Activated CD4-positive, alpha-beta T cell treated with anti-CD3 and anti-CD28 coated beads, Interleukin-2, amount 10 ng/mL, durations not matched to agents 24 days and 14 days (primary cell): ENCODE measurements at places on chromosomes 12 and 14.
A peak's percentile ranks its signal among the peaks of the same experiment; 100 is the strongest.

DNA sequence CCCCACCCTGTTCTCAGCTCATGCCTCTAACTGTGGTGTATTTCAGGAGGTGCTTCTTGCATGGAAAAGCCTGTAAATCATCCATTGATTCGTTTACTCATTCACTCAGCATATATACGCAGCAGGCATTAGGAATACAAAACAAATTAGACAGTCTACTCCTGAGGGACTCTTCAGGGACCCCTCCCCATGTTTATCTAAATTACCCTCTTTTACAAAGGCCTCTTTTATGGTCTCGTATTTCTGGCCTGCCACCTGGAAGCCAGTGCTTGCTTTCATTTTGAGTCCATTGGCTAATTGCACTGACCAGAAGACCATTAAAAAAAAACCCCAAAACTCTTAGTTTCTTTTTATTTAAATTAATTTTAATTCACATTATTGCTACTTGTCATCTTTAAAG lies 134.4 kb downstream of the DACT1 start:
- DNase-seq, result no peak

DNA sequence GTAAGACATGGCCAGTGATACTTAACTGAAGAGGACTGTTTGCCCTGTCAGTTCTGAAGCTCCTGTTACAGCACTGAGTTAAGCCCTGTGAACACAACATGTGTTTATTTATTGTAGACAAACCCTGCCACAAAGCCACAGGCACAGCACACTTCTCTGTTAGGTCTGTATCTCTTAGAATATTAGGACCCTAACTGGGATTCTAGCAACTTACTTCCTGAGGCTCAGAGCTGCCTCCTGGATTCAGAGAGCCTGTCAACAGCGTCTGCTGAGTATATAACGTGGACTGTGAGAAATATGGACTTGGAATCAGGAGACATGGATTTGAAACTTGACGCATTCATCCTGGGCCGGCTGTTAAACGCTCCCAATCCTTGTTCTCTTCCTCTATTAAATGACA lies 135.0 kb upstream of the HIF1A start:
- no peak for DNase-seq

DNA sequence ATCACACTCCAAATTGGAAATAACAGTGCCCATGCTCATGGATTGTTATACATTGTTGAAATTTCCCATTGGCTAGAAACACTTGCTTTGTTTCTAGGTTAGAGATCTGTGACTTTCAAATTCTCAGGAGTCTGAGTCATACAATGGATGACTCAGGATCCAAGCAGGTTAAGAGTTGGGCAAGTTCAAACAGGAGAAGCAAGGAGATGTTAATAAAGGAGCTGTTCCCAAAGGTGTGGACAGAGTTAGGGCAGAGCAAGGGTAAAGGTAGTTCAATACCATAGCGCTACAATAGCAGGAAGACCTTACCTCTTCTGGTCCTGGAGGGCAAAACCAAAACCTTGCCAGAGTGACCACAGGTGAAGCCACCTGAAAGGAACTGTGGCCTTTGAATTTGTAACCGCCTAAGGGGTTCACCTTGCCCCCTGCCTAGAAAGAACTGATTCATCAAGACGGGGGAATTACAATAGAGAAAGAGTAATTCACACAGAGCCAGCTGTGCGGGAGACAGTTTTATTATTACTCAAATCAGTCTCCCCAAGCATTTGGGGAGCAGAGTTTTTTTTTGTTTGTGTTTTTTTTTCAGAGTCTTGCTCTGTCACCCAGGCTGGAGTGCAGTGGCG lies 4.2 kb upstream of the AMN1 start:
- DNase-seq, result peak; percentile 75

GRCh38 chr14:59346796-59347510 lies 118.2 kb downstream of the GPR135 start:
- no peak for DNase-seq

- peak; percentile 96 for DNase-seq
These were observed 891.1 kb downstream of the TMEM121 start for GRCh38 chr14:106417224-106418049.

DNA sequence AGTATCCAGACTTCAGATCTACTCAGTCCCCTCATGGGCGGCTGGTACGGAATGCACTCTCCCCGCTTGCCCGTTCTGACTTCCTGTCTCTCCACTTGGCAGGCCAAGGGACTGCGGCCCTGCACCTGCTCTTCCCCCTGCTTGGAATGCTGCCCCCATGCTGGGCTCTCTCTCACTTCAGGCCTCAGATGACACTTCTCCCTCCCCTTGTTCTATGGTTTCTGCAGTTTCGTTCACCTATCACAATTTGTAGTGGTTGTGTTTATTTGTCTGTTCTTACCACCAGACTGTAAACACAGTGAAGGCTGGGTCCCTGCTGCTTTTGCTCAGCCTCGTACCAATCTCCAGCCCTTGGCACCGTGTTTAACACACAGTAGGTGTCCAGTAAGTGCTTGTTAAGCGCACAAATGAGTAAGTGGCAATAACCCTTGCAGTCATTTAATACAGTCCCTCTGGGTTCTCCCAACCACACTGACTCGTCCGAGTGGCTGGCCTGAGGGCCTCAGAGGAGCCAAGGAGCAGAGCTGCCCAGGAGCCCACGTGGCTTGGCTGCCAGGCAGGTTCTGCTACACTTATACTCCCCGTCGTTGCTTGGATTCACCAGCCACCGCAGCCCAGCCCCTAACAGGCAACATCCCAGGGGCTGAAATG lies 11.8 kb downstream of the SLC6A12 start:
- no peak for DNase-seq

GRCh38 chr12:92342574-92342973 lies 196.9 kb upstream of the BTG1 start:
- no peak for DNase-seq

DNA sequence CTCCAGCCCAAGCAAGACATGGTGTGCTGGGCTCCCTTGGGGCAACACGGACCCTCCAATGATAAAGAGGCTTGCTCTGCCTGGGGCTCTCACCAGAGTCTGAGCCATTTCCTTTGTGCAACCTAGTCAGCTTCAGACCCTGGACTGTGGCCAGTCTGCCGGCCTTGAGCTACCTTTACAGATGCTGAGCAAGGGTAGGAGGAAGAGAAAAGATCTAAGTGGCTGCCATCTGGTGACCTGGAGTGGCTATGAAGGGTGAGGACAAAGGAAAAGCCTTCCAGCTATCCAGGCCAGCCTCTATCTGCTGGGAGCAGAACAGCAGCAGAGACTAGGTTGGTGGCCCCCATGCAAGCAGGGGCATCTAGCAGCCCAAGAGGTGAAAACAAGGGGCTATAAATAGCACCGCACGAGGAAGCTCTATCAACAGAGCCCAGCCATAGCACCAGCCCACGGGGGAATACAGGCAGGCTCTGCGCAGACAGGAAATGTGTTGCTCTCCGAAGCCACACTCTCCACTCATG lies 230.1 kb downstream of the FOXN3 start:
- DNase-seq, result no peak

DNA sequence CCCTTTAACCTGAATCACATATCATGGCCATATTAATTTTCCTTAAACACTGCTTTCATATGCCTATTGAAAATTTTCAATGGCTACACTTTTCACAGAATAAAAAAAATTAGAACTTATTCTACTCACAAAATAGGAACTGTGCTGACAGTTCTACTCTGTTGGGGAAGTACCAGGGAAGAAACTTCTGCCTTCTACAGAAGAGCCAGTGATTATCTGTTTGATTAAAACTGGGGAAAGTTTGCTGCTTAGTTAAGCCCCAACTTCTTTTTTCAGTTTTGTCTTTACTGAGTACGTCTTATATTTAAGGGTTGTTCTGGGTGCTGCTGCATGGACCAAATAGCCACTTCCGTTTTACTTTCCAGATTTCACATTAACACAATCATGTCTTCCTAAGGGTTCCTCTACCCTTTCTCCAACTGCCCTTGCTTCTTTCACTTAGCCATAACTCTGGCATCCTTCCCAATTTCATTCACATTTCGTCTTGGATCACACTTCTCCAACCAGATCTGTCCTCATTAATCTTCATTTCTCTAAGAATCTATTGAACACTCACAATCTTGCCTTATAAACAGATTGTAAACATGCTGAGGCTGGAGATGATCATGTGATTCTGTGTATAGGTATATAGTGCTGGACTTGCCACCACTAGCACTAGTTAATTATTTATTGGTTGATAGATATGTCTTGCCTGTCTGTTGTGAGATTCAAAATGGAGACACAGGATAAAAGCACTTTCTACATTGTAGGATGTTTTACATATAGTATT lies 1.9 kb upstream of the SEL1L start:
- no peak for DNase-seq

GRCh38 chr14:63701606-63702299 lies 26.1 kb downstream of the SGPP1 start:
- DNase-seq, result peak; percentile 19

GRCh38 chr12:54329759-54330158 lies 4.8 kb downstream of the COPZ1 start:
- no peak for DNase-seq

DNA sequence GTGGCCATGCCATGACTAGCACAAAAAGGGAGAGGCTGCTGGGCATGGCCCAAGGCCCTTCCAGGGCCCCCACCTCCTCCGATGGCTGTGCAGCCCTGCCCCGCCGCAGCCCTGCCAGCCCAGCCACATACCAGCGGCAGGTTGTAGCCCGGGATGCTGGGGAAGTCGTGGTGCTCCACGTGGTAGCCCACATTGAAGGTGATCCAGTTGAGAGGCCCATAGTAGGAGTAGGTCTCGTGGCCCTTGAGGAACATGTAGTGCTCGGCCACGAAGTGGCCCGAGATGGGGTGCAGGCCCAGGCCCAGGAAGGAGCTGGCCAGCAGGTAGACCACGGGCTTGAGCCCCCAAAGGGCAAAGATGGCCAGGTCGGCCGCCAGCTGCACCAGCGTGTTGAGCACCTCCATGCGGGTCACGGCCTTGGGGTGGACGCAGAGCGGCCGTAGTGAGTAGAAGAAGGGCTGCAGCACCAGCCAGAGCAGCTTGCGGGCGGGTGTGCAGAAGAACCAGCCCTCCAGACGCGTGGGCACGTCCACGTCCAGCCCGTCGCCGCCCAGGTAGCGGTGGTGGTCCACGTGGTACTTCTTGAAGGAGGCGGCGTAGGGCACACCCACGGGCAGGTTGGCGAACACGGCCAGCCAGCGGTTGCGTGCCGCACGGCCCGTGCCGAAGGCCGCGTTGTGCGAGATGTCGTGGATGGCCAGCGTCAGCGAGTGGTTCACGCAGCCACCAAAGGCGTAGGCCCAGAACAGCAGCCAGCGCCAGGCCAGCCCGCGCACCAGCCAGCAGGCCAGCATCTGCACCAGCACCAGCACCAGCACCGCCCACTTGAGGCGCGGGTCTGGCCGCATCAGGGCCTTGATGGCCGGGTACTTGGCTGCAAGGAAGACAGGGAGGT lies 10.4 kb downstream of the DEGS2 start:
- peak; percentile 71 for DNase-seq

GRCh38 chr12:123034022-123034541 lies 53.6 kb downstream of the ARL6IP4 start:
- DNase-seq, result no peak

GRCh38 chr12:806200-806791 lies 53.9 kb downstream of the WNK1 start:
- DNase-seq, result no peak

DNA sequence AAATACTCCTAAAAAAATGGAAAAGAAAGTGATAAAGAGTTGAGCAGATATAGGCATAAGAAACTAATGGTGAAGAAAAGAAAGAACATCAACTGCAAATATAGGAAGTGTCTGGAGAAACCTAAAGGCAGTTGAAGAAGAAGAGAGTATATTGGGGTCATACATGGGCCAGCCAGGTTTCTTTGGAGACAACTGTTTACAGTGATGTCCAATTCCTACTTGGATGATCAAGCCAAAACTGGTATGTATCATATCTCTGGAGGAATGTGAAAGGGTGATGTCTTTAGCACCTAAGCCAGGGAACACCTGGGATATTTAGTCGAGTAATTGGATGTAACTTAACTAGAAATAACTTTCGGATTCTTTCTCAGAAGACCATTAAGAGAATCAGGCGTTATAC lies 129.3 kb upstream of the FLRT2 start:
- no peak for DNase-seq

DNA sequence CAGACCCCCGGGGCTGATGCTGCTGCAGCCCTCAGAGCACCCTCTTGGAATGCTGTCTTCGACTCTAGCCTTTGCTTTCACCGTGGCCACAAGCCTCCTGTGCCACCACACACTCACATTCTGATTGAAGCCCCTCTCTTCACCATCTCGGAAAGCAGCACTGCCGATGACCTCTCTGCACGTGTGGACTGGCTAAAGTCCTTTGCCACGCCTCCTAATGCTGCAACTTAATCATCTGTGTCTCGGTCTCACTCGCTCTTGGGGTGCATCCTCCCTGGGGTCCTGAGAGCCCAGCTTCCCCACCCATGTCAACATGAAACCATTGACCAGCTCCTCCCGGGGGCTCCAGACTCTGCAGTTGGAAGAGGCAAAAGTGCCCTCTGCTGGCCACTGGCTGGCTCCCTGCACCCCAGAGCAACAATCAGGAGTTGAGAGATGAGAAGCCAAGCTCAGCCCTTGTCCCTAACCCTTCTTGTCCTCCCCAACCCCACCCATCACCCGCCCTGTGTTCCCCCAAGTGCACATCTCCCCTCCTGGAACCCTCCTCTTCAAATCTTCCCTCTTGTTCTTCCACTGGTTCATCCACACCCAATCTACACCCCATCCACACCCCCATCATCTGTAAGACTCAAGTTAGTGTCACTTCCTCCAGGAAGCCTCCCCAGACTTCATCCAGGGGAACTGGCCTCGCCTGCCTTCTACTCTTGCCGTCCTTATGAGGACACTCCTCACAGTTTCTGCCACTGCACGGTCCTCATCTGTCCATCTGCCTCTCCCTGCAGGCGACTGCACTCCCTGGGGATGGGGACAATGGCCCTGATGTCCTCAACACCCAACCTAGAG lies 23.6 kb upstream of the FAM181A start:
- DNase-seq, result no peak

DNA sequence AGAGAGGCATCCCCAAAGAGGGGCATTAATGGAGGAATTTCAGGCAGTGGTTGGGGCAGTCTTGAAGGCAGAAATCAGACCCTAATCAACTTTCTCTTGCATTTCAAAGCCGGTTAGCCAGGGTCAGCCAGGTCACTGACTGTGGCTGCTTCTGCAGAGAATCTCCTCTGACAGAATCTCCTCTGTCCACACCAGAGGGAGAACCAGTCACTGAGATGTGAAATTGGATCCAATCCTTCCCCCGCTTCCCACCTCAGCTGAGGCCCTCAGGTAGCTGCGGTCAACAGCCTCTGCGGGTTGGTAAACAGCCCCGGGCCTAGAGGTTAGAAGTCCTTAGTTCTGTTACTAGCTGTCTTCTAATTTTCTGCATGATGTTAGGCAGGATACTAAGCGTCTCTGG lies 39.8 kb upstream of the NUAK1 start:
- DNase-seq, result no peak

GRCh38 chr14:73742520-73743238 lies 28.5 kb upstream of the PNMA1 start:
- DNase-seq, result peak; percentile 62

- no peak for DNase-seq
These were observed 25.6 kb upstream of the ARID4A start for GRCh38 chr14:58272588-58273372.

GRCh38 chr14:59691266-59691665 lies 114.7 kb upstream of the CCDC175 start:
- no peak for DNase-seq
